Cardiac atrium fibroblast (primary cell): ENCODE measurements at places on chromosomes 12 and 14. TPM values are rescaled to one million over a fixed set of nuclear protein-coding genes. Genes with fewer than 3 reads are reported as not detected.

Gene PCED1B
- 0.54 and 1.8 TPM in 2 replicates for total RNA-seq

Gene ALG10B
- total RNA-seq: 1.3 and 1.8 TPM in 2 replicates

Gene DBX2
- total RNA-seq: not detected in 2 replicates

Gene BDKRB1
- total RNA-seq: 1.8 TPM in 1 of 2 replicates, not detected in the other
